ENCODE measurements at places on chromosomes 6 and 20.

DNA sequence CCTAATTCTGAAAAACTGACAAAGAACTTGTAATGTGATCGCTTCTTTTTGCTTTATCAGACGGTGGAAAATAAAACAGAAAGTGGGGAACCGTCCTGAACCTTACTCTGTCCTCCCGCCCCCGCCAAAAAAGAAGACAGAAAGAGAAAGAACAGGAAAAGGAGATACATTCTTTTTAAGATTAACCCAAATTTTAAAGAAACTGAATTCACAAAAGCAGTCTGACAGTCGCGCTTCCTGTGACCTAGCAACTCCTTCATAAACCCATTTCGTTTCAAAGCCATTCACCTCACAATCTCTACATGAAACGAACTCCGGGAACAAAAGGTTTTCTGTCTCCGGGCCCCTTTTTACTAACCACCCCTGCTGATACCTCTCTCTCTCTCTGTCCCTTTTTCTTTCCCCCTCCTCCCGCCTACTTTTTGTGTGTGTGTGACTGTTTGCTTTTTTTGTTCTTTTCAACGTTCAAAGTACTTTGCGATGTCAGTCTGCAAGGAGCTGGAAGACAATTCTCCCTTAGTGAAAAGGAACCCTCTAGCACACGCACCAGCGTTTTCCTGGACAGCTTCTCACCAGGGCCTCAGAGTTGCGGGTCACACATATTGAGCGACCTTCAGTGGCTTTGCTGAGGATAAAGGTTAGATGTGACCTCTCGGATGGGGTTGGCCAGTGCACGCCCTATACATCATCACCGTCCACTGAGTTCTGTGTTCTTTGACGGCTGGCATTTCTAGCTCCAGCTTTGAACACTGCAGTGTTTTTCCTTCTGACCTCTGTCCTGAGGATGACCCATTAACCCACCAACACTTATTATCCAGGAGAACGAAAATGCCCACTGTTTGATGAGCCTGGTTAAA, 530 bp upstream of the NEDD9 start:
- DNase-seq, result no peak

DNA sequence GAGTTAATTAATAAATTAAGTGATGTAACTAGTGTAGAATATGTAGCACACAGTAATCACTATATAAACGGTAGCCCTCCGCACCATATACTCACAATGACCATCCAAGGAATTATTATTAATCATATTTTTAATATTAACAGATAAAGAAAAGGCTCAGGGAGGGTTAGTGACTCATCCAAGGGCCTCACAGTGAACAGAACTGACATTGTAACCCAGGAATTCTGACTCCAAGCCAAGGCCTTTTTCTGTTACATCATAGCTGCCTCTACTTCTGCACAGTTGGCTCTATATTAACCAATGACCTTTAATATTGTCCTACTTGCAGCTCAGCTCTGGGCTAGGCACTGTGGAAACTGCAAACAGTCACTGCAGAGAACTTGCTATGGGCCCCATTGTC, 117.5 kb upstream of the SIRPG start:
- DNase-seq, result peak; percentile 59

- no peak for DNase-seq
Observed at GRCh38 chr6:165508321-165508869, 154.6 kb downstream of the PDE10A start.

- DNase-seq, result no peak
Observed at GRCh38 chr20:15976047-15976736, 597.1 kb downstream of the KIF16B start.

GRCh38 chr6:9398071-9398766, 962.9 kb upstream of the SLC35B3 start:
- peak; percentile 93 for DNase-seq

DNA sequence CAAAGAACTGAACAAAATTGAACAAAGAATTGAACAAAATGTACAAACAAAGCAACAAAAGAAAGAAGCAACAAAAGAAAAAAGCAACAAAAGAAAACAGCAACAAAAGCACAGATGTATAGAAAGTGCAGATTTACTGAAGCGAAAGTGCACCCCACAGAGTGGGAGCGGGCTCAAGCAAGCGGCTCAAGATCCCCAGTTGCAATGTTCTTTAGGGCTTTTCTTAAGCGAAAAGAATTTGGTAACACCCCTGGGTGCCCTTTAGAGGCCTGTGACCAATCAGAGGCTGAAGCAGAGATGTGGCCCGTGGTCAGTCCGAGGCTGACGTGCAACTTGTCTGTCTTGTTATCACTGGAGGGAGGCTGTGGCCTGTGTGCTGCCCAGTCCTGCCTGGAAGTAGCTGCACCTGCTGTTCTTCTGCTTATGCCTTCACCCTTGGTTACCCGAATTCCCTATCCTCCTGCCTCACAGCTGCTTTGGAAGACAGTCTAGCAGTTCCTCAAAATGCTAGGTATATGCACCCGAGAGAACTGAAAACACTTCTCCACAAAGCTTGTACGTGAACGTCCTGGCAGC, 13.2 kb upstream of the KIF25 start:
- DNase-seq, result no peak

GRCh38 chr6:153538491-153538890, 407.4 kb upstream of the RGS17 start:
- DNase-seq, result peak; percentile 14

DNA sequence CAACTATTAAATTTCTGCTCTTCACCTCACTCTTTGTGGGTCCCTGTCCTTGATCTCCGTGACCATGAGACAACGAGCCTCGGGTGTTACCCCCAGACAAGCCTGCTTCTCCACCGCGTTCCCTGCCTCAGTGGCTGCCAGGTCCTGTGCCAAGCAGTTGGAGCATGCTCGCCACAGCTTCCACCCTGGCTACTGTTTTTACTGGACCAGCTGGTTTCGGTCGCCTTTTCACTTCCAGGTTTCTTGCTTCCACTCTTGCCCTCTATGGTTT, 5.6 kb downstream of the TP53RK start:
- no peak for DNase-seq

DNA sequence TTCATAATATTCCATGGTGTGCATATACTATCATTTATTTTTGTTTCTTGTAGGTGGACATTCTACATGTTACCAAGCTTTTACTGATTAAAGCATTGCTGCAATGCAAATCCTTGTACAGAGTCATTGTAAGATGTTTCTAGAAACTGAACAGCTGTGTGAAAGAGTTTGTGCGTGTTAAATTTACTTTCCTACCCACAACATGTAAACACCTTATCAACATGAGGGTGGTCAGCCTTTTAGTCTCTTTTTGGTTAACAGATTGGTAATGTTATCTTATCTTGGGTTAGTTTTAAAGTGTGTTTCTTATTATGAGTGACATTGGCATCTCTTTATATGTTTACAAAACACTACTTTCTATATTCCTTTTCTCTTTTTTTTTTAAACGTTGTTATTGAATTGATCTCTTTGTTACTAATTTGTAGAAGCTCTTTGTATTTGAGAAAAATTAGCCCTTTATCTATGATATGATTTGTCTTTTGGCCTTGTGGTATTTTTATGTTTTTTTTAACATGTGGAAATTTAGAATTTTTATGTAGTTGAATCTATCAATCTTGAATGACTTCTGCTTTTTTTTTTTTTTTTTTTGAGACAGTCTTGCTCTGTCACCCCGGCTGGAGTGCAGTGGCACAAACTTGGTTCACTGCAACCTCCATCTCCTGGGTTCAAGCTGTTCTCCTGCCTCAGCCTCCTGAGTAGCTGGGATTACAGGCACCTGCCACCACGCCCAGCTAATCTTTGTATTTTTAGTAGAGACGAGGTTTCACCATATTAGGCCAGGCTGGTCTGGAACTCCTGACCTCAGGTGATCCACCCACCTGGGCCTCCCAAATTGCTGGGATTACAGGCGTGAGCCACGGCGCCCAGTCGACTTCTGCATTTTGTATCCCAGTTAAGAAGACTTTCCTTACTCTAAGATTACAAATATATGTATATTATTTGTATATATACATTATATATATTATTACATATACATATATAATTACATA, 112.1 kb downstream of the TCP11 start:
- no peak for DNase-seq

- DNase-seq, result no peak
Observed at GRCh38 chr6:129236001-129236517, 353.1 kb downstream of the LAMA2 start.

- no peak for DNase-seq
Observed at GRCh38 chr6:21928827-21929226, 335.3 kb downstream of the SOX4 start.

GRCh38 chr6:10082385-10082784, 332.5 kb downstream of the TFAP2A start:
- peak; percentile 86 for DNase-seq

DNA sequence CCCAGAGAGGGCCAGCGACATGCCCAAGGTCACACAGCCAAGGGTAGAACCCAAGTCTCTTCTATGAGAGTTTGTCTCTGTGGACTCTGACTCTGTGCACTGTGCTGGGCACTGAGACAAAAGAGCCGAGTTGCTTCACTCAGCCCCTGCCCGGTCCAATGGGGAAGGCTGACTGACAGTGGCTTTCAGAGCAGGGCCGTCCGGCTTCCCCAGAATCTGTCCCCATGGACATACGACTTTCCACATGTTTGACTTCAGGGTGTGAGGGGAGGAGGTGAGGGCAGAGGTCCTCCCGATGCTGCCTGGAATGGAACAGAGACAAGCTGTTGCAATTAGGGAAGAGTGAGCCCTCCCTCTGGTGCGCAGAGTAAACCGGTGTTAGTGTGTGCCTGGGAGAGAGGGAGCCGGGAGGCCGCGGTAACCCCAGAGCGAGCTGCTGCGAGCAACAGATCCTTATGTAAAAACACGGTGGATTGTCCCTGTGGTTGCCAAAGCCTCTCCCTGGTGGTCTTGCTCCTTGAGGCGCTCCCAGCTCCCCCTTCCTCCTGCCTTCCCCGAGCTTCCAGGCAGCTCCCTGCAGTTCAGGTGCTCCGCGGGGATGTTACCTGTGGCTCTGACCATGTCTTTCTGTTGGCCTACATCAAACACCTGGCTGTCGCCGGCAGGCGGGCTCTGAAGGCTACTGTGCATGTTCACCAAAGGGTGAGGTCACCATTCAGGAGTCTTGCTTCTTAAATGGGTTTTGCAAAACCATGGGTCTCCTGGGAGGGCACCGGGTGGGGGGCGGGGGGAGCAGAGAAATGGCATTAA, 672 bp downstream of the SIRPA start:
- no peak for DNase-seq

DNA sequence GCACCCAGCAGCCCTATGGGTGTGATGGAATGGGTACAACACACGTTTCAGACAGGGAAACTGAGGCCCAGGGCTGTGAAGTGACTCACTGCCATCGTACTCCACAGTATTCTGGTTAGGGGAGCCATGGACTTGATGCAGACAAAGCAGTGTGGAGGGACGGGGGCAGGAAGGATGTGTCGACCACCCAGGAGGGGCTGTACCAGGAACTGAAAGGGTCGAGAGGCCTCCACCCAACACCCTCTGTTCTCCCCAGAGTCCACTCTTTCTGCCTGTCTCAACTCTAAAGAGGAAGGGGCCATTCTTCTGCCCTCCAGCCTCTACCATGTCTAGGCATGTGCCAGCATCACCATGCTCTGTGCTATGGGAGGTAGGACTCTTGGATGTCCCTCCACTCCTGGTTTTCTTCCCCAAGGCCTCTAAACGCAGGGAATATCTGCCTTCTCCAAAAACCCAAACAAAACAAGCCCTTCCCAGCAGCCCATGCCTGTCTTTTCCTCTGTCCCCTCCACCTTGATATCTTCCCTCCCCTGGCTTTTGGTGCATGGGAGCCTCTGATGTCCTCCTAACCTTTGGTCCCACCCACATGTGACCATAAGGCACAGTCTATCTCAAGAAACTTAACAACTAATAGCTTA, 7.4 kb downstream of the SLC22A1 start:
- DNase-seq, result no peak

GRCh38 chr6:11241793-11242201, 9.3 kb upstream of the NEDD9 start:
- DNase-seq, result no peak

- DNase-seq, result no peak
Observed at GRCh38 chr6:163708466-163708865, 293.9 kb downstream of the QKI start.

DNA sequence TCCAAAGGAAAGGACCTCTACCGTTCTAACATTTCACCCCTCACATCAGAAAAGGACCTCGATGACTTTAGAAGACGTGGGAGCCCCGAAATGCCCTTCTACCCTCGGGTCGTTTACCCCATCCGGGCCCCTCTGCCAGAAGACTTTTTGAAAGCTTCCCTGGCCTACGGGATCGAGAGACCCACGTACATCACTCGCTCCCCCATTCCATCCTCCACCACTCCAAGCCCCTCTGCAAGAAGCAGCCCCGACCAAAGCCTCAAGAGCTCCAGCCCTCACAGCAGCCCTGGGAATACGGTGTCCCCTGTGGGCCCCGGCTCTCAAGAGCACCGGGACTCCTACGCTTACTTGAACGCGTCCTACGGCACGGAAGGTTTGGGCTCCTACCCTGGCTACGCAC, 18.8 kb downstream of the PRDM1 start:
- no peak for DNase-seq

DNA sequence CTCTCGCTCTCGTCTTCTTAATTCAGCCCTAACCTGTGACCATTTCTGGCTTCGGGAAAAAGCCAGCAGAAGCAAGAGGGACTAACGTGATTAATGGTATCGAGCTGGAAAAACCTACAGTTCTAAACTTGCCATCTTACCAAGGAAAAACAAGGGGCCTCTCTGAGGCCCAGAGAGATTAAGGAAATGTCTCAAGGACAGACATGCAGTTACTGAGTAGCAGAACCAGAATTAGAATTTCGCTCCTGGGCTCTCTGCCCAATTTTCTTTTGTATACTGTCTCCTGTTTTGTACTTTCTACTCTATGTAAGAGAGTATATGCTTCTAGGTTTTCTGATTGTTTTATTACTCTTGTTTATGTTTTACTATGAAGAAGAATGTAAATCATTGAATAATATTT, 67.8 kb upstream of the LTV1 start:
- no peak for DNase-seq

GRCh38 chr6:144843701-144844100, 558.6 kb downstream of the UTRN start:
- DNase-seq, result no peak

- DNase-seq, result peak; percentile 67
Observed at GRCh38 chr6:33620158-33620855, 815 bp upstream of the ITPR3 start.

DNA sequence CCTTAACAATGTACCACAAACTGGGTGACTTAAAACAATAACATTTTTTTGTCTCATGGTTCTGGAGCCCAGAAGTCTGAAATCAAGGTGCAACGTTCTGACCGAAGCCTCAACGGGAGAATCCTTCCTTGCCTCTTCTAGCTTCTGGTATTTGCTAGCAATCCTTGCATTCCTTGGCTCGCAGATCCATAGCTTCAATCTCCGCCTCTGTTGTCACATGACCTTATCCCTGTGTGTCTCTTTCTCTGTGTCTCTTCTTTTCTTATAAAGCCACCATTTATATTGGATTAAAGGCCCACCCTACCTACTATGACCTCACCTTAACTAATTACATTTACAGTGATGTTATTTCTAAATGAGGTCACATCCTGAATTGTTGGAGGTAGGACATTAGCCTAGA, 37.2 kb upstream of the DOK5 start:
- no peak for DNase-seq

All from bronchial epithelial cell (primary cell).